ENCODE measurements at places on chromosomes 16 and 17.

GRCh38 chr17:31595666-31596381 is 204.3 kb downstream of the RAB11FIP4 start:
- DNase-seq = no peak

GRCh38 chr17:70407506-70407905 is 238.2 kb downstream of the KCNJ2 start:
- peak; percentile 37 for DNase-seq

DNA sequence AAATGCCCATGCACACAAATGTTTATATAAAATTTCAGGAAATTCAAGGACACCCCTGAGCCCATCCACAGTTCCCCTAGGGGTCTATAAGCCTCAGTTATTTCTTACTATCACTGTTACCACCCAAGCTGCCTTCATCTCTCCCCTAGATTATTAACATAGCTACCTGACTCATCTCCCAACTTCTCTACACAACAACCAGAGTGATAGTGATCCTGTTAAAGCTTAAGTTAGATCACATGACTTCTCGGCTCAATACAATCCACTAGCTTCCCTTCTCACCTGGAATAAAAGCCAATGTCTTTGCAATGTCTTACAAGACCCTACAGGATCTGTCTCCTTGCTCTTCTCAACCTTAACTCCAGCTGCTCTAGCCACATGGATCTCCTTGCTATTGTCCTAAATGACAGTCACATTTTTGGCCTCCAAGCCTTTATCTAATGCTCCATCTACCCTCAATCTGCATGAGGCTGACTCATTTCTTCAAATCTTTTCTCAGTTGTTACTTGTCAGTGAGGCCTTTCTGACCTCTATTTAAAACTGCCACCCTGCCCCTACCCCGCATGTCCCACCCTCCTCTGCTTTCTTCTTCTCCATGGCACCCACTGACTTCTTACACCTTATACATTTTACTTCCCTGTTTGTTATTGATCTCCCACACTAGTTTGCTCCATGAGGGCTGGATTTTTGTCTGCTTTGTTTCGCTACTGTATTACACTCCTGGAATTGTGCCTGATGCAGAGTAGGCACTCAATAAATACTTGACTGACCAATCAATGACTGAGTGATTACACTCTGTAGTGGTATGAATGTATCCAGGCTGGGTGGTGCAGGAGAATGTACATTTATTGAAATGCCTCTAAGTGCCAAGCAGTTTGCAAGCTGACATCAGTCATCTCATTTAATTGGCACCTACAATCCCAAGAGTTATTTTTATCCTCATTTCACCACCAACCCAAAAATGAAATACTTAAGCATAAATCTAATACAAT is 5.2 kb upstream of the LIG3 start:
- DNase-seq = no peak

DNA sequence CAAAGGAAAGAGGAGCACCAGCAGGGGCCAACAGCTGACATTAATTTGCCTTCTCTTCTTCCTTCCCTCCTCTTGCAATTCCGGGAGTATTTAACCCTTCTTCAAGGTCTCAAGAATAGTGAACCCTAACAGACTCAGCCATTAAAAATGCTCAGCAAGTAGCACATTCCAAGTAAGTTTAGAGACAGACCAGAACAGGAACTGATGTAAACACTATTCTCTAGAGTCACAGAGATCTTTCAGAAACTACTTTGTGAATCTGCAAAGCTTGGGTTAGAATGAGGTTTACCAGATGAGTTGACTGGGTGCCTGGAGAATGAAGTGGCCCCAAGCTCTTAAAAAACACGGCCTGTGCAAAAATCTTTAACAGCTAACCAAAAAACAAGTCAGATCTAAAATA is 50.9 kb downstream of the TEX2 start:
- DNase-seq = peak; percentile 91

DNA sequence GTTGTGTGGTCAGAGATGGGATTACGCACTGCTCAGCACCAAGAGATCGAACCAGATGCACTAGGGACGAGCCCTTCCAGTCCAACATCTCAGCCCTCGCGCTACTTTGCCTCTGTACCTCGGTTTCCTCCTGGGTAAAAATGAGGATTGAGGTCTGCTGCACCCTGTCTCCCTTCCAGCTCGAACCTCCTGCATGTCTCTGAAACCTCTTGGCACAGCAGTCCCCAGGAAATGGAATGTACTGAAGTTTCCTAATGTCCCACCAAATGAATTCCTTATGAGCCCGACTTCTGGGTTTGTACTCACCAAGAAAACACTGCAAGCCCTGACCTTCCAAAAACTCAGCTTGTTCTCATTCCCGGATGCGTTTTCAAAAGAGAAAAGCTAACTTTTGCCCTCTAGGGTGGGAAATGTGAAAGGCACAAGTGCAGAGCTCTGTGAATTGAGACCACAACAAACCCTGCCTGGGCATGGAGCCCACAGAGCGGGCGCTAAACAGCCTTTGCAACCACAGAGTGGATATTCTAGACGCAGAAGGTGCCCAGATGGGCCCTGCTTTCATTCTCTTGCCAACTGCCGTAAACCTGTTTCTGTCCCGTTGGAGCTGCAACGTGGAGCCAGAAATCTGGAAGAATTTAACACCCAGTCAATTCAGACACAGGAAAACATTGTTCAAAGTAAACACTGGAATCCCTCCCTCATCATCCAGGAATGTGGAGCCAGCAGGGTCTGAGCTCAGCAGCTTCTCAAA is 10.3 kb downstream of the CDRT4 start:
- DNase-seq = peak; percentile 87

- peak; percentile 91 for DNase-seq
Observed at GRCh38 chr17:45129426-45129939, 2.8 kb downstream of the PLCD3 start.

GRCh38 chr17:67157732-67158639 is 87.0 kb downstream of the HELZ start:
- peak; percentile 54 for DNase-seq

GRCh38 chr17:82753201-82753464 is 1.3 kb downstream of the TBCD start:
- DNase-seq = no peak

GRCh38 chr17:74608511-74608910 is 15.0 kb downstream of the CD300E start:
- no peak for DNase-seq

DNA sequence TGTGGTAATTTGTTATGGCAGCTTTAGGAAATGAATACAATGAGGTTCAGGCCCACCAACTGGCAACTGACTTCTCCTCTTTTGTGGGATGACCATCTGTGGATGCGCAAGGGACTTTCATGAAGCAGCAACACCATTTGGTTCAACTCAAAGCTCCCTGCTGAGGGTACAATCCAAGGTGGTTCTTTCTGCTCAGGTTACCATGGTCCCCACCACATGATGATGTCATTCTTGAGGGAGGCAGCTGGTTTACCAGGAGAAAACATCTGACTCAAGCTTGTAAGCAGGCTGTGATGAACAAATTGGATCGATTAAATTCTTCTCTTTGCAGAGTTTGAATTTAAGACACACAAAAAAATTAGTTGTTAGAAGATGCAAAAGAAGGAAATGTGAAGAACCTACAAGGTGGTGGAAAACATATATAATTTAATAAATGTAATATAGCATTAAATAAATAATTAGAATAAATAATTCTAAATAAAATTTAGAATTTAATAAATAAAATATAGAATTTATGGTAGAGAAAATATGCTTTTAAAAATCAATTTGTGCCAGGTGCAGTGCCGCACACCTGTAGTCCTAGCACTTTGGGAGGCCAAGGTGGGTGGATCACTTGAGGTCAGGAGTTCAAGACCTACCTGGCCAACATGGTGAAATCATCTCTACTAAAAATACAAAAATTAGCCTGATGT is 67.6 kb upstream of the ANKFN1 start:
- no peak for DNase-seq

DNA sequence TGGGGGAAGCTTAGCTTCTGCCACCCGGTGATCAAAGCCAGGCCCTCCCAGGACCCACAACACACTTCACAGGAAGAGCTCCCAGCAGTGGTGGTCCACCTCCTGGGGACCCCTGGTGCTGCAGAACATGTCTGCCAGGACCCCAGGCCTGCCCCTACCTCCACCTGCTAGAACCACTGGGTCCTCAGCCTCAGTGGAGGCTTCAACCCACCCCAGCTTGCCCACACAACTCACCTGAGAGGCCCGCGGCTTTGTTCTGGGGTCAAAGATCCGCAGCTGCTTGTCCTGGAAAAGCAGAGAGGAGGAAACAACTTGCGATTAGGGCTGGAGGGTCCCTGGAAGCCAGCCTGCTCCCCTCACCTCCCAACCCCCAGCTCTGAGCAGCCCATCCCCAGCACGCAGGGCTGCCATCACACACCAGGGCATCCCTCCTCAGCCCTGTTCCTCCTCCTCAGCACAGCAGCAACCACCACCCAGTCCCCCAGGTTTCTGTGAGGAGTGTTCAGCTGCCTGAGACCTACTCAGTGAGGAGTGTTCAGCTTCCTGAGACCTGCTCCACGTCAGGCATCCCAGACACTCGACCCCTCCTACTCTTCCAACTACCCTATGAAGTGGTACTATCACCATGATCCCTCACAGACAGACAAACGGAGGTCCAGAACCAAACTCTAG is 21.2 kb downstream of the CORO7 start:
- no peak for DNase-seq

DNA sequence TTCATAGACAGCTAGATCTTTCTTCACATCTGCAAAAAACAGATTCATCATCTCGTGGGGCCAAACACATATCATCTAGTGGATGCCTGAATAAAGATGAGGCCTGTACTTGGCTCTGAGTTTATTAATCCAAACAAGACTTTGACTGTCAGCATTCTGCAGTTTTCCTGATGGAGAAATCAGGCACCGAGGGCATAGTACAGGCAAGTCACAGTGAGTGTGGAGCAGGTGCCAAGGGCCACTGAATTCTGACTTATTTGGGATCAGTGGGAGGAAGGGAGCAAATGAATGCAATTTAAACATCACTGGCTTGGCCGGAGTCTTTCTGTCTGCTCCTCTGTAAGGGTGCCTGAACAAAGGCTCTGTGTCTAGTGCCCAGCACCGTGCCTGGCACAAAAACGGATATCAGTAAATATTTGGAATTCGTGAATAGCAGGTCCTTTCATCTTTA is 975 bp downstream of the CFAP20 start:
- DNase-seq = no peak

DNA sequence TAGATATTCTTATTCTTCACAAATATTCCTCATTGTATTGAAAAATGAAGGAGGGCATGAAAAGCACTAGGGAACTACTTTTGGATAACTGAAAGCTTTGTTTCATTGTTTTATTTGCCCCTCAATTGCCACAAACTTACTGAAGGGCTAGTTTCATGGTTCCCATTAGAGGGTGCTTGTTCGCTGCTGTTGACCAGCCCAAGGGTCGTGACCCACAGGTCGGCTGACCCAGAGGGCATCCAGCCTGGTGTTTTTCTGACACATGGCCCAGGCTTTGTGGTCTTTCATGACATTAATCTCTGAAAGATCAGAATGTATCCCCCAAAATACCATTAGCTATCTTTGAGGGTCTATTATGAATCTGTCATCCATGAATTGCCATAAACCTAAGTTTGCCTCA is 30.0 kb downstream of the DGKE start:
- no peak for DNase-seq
